ENCODE measurements at places on chromosomes 5 and 9.

- DNase-seq, result peak; percentile 53
These were observed 3.7 kb downstream of the ECSCR start for GRCh38 chr5:139458580-139459407.

DNA sequence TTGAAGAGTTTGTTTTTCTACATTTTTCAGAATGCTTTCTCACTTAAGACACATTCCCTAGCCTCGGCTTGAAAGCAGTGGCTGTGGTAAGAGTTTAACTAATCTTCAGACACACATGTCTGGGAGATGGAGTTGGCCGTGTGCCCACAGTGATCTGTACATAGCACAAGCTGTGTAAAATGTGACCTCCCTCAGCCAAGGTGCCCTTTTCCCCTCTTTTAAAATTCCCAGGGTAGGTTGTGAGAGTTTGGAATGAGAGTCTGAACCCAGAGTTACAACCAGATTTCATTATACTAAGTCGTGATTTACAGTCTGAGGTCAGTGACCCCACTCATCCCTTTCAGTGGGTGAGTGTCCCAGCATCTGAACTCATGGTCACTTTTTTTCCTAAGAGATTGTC lies 230.4 kb downstream of the DOCK8 start:
- no peak for DNase-seq

DNA sequence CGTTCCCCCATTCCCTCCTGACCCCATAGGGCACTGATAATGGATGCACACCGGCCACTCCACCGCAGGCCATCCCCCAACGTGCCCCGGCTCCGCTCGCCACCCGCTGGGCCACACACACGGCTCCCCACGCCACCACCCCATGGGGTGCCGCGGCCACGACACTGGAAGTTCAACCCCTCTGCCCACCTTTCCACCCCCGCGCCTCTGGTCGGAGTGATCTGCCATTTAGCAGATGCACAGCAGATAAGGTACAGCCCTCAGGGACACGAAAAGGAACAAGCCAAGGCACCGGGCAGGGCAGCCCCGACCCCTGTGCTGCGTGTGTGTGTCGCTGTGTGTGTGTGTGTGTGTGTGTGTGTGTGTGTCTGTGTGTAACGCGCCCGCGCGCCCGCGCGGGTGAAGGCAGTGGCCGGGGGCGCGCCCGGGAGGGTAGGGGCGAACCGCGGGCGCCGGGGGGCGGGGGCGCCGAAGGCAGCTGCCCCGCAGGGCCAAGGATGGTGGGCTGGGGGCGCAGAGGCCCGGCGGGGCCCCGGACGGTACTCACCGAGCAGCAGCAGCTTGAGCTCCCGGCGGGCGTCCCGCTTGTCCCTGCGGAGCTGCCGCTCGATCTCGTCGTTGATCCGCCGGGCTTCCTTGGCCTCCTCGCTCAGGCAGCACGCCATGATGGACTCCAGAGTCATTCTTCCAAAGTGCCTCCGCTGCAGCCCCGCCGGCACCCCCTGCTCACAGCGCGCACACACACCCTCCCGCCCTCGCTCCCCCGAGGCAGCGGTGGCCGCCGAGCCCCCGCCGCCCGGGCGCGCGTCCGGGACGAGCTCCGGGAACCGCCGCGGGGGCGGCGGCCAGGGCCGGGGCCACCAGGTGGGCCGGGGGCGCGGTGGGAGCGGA lies 813 bp downstream of the GNAQ start:
- DNase-seq, result peak; percentile 36

- no peak for DNase-seq
These were observed 98.8 kb downstream of the HSD17B3 start for GRCh38 chr9:96202971-96203780.

GRCh38 chr5:56530626-56531138 lies 284.7 kb upstream of the MAP3K1 start:
- no peak for DNase-seq

- DNase-seq, result no peak
These were observed 2.9 kb upstream of the C7 start for GRCh38 chr5:40906351-40906751.

DNA sequence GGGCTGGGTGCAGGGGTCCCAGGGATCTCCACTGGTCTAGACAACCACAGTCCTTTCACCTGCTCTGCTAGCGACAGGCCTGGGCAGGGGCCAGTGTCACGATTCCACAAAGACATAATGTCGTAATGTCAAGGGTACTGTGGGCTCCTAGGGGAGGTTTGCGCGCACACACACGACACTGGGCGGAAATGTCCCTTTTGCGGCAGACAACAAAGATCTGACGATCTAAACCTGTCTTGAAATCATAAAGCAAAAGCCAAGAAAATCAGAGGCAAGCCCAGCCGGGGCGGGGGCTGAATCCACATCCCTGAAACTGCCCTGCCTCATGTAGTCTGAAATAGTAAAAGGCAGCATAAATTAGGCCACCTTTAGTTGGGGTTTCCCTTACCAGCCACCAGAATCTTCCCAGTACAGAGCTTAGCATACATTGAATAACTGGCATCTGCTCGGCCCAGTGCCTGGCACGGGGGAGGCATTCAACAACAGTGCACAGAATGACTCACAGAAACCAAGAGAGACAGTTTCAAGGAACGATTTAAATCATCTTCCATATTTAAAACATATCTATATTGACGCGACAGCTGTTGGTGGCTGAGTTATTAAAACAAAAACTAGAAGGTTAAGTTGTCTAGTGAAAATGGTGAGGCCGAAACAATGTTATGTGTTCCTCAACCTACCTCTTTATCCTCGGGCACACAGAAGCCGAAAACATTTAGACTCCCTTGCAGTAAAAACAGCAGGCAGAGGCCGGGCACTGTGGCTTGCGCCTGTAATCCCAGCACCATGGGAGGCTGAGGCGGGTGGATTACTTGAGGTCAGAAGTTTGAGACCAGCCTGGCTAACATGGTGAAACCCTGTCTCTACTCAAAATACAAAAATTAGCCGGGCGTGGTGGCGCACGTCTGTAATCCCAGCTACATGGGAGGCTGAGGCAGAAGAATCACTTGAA lies 151.0 kb downstream of the MYO10 start:
- DNase-seq, result peak; percentile 15

GRCh38 chr5:1167361-1167727 lies 34.1 kb upstream of the SLC6A19 start:
- no peak for DNase-seq

DNA sequence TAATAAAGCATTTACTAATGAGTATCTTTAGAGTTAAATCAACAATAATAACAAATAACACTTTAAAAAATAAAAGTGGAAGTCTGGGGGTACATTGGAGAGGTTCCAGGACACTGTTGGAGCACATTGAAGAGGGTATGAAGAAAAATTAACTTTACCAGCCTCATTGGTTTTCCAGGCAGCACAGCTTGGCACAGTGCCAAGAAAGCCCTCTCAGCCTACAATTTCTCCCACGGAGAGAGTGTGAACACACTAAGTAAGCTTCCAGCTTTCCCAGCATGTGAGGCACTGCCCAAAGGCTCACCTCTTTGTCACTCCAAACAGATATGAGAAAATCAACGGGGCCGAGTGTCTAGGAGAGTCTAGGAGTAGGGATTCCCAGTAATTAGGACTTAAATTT lies 1912.8 kb upstream of the NUDT12 start:
- no peak for DNase-seq

DNA sequence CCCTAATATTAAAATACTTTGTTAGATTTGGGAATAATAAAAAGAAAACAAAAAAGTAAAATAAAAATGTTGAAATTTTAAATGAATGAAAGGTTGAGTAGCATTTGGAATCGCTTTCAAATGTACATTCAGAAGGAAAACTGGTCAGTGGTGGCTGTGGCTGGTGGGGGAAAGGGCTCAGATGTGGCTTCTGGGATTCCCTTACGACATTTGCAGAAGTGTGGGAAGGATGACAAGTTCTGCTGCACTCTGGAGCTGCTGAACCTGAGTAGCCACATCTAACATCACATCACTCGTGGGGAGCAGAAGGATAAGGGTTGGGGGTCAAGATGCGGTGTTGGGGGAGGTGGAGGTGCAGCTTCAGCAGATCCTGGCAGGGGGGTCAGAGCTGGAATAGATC lies 25.6 kb upstream of the CAST start:
- DNase-seq, result no peak

- no peak for DNase-seq
These were observed 219.0 kb downstream of the AOPEP start for GRCh38 chr9:94945197-94946144.

GRCh38 chr9:107226421-107226820 lies 56.7 kb upstream of the RAD23B start:
- no peak for DNase-seq

DNA sequence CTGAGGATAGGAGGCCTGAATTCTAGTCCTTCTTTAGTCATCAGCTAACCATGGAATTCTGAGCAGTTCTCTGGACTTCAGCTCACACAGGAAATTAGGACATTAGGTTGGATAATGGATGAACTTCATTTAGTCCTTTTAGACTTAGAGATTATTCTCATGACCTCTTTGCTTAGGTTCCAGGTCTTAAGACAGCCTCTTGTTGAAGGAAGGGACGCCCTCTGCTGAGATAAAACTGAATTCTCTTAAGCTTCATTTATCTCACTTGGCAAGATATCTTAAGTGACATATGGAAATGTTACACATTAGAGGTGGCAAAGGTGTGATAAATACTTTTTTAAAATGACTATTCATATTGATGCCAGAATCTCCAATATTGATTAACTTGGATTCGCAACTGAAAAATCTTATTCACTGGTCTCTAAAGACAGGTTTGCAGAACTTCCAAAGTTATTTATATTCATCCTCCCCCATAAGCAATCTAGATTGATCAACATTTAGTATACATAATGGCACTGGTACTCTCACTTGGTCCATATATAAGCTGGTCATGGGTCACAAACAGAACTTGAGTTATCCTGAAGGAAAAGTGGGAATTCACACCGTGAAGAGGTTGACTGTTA lies 16.9 kb upstream of the ZNF366 start:
- DNase-seq, result no peak

- DNase-seq, result no peak
These were observed 3.4 kb downstream of the IL33 start for GRCh38 chr9:6219040-6219439.

DNA sequence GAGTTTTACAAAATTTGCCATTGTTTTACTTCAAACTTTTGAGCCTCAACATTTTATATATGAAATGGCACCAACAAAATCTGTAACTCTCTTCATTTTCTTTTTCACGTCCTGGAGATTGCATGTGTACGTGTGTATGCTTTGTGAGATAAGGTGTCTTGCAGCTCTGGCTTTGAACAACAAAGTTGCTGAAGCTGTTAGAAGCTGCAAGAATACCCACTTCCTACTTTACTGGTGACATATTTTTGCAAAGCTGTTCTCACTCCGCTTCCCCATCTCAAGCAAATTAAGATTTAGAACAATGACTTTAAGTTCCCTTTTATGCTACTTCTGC lies 41.8 kb downstream of the FYB1 start:
- no peak for DNase-seq

- no peak for DNase-seq
These were observed 245.8 kb downstream of the SPATA31D1 start for GRCh38 chr9:82234160-82234943.

- DNase-seq, result no peak
These were observed 10.1 kb downstream of the LCN10 start for GRCh38 chr9:136732444-136733178.

GRCh38 chr5:59401637-59402036 lies 491.9 kb downstream of the PDE4D start:
- DNase-seq, result no peak

DNA sequence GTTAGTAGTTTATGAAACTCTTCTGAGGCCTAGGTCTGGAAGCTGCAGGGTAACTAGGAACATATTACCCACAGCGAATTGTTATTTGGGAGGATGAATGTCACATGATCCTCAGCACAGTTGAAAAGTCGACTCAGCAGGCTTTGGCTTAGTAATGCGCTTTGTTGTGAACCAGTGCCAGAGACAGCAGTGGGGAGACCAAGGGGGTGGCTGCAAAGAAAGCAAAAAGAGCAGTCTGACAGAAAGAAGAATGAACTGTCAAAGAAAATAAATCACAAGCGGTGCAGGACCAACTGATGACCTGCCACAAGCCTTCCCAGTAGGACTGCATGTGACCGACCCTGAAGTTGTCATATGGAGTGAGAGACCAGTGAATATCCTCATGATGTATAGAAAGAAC lies 170.0 kb downstream of the CCDC171 start:
- DNase-seq, result no peak

GRCh38 chr5:58872670-58873273 lies 289.9 kb downstream of the RAB3C start:
- DNase-seq, result no peak

DNA sequence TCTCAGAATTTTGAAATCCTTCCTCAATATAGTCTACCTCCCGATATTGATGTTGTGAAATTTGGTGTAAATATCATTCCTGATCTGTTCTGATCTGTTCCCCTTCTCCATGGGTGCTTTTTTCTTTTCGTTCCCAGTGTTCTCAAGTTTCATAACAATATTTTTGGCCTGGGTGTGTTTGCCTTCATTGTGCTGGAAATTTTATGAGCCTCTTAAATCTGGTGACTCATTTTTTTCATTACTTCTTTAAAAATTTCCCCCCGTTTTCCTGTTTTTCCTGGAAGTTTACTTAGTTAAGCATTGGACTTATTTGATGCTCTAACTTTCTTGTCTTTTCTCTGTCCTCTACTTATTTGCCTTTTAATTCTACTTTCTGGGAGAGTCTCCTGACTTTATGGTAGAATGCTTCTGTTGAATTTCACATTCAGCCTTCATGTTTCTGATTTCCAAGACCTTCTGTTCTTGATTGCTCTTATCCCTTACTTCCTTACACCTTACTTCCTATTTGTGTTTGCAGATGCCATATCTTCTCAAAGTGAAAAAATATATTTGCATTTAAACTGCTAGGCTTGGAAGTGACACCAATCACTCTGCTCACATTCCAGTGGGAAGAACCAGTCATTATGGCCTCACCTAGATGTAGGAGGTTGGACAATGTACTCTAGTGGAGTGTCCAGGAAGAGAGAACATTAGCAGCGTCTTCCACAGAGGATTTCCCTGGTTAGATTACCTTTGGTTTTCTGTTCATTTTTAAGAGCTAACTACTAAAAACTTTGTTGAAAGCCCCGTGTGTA lies 441.9 kb downstream of the ARHGEF28 start:
- DNase-seq, result no peak

DNA sequence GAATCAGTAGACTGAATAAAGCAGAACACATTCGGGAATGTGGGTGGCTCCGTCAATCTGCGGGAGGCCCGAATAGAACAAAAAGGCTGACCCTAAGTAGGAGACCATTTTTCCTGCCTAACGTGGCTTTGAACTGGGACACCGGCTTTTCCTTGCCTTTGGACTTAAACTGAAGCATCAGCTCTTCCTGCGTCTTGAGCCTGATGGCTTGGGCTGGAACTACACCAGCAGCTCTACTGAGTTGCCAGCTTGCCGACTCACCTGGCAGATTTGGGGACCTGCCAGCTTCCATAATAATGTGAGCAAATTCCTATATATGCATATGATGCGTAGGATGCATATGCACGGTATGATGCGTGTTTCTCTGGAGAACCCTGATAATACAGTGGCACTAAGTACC lies 111.3 kb downstream of the DAPK1 start:
- no peak for DNase-seq

DNA sequence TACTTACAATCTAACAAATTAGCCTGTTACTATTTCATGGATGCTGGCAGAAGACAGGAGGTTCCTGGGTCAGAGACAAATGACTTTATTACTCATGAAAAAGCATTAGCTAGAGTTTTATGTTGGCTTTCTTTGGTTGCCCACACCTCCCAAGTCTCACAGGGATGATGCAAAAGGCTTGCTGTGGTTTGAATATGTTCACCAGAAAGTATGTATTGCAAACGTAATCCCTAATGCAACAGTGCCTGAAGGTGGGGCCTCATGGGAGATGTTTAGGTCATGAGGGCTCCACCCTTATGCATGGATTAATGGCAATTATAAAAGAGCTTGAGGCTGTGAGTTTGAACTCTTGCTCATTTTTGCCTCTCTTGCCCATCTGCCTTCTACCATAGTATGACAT lies 28.5 kb downstream of the DPYSL3 start:
- DNase-seq, result no peak
